Stimulated activated CD4-positive, alpha-beta T cell treated with anti-CD3 and anti-CD28 coated beads, Interleukin-15, amount 100 ng/mL, for 1 hour (primary cell): ENCODE measurements at places on chromosomes 7 and 10.

GRCh38 chr7:142835487-142835886 is 19.4 kb upstream of the EPHB6 start:
- no peak for DNase-seq

DNA sequence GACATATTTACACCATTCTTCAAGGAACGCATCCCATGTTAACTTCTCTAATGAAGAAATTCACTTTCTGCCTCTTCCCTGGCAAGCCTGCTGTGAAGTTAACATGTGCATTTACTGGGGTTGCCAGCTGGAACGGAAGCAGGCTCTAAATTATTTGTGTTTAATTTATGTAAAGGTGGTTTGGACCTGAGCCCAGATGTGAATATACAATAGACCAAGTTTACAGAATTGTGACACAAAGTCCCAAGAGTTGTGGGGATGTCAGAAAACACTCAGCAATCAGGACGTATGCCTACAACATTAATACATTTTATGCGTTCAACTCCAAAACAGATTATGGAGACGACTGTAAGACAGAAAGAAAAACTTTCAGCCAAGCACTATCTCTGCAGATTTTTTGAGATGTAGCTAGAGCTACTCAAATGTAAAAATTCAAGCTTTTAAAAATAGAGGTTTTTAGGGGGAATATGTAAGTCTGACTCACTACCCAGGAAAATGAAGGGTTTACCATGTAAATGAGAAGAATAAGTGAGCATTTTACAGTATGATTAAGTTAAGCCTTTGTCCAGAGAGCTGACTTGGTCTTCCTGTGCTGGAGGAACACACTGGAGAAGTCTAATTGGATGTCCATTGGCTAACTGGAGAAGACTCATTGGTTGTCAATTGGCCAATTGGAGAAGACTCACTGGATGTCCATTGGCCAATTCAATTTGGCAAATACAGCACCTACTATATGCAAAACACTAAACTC is 19.5 kb downstream of the NRP1 start:
- no peak for DNase-seq

DNA sequence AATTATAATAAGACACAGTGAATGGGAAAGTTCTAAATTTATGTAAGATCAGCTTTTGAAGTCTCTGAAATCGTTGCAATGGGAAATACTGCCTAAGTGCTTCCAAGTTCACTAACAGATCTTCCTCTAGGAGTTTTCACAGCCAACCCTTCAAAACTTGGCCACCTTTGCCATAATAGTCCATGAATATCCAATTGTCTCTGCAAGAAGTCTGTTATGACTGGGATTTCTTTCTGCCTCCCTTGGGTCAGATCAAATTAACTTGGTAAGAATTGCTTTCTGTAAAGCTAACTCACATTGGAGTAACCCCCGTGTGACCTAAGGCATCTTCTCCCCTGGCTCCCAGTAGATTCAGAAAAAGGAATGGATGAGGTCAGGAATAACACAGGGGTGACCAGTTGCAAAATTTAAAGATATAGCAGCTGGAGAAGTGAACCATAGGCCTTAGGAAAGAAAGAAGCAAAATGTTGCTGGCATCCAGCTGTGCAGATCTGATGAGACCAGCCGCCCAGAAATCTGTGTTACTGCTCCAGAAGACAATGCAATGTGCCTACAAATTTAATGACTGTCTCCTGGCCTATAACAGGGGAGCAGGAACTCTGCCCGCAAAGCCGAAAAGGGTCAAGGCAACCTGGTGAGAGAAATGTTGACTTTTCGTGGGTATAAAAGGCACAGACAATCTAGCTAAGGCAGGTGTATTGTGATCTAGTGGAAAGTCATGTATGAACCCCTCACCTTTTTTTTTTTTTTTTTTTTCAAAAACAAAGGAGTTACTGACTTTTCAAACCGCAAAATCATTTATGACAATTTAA is 7.5 kb upstream of the OPTN start:
- DNase-seq: no peak

GRCh38 chr10:5634918-5635317 is 31.5 kb downstream of the ASB13 start:
- no peak for DNase-seq

DNA sequence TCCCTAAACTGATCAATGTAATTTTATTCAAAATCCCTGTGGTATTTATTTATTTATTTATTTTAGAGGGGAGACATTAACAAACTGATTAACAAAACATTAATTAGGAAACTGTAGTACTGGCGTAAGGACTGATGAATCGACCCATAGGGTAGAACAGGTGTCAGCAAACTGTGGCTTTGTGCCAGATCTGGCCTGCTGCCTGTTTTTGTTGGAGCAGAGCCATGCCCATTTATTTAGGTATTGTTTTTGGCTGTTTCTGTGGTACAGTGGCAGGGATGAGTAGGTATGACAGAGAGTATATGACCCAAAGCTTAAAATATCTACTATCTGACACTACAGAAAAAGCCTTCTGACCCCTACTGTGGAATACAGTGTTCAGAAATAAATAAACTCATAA is 332.5 kb upstream of the ETV1 start:
- DNase-seq: no peak
